Hindlimb muscle (tissue), 1 donor: ENCODE measurements at places on chromosomes 4 and X.
A peak's percentile ranks its signal among the peaks of the same experiment; 100 is the strongest.

- no peak for DNase-seq
Measured at GRCh38 chr4:2560167-2560566, 23.7 kb downstream of the FAM193A start.

DNA sequence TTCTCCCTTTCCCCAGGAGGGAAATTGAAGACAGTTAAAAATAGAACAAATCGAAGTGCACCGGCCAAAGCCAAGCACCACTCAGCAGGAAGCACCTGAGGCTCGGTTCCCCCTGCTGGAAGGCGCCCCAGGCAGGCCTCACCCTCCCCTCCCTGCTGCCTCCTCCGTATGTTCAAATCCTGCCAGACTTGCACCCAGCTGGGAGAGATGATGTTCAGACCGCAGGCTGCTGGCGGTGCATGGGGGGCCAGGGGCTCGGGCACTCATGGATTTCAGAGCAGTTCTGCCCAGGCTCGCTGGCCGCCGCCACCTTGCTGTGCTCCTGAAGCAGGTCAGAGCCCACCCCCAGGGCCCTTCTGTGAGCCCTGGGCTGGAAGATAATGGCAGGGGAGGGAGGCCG lies 91.4 kb downstream of the DCTD start:
- no peak for DNase-seq

GRCh38 chr4:59598330-59598618 lies 1601.9 kb upstream of the ADGRL3 start:
- DNase-seq, result no peak

DNA sequence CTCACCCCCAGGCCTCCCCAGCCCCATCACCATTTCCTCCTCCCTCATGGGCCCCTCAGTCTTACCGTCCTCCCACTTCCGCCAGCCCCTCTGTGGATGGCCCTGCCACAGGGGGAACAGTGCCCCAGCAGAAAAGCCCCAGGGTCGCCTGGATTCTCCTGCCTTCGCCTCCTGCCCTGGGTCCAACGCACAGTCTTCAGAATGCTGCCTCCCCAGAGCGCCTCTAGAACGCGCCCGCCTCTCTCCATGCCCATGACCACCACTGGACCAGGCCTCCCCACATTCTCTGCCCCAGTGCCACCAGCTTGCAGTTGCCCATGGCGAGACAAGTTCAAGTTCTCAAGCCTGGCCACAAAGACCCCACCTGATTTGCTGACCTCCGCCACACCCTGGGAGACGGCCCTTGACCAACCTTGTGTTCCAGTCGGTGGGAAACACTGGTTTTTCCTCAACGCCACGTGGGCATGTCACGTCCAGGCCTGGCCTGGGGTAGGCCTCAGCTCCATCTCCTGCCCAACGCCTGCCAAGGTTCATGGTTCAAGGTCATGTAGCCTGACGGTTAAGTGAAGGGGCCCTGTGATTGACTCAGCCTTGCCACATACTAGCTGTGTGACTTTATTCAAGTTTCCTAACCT lies 634 bp upstream of the PLXNB3 start:
- DNase-seq, result no peak

DNA sequence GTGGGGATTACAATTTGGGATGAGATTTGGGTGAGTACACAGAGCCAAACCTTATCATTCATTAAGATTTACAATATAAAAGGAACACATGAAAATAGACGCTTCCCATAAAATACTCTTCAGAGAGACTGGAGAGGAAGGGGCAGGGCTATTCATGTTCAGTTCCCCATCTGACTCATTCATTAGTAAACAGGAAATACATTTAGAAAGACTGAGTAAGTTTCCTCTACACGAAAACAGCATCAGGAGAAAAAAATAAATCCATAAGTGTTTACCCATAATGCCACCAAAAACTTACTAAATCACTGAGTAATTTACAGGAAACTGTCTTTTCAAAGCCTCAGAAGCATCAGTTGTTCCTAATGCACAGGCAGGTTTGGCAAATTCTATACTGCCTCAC lies 255.4 kb upstream of the CXorf51A start:
- no peak for DNase-seq

DNA sequence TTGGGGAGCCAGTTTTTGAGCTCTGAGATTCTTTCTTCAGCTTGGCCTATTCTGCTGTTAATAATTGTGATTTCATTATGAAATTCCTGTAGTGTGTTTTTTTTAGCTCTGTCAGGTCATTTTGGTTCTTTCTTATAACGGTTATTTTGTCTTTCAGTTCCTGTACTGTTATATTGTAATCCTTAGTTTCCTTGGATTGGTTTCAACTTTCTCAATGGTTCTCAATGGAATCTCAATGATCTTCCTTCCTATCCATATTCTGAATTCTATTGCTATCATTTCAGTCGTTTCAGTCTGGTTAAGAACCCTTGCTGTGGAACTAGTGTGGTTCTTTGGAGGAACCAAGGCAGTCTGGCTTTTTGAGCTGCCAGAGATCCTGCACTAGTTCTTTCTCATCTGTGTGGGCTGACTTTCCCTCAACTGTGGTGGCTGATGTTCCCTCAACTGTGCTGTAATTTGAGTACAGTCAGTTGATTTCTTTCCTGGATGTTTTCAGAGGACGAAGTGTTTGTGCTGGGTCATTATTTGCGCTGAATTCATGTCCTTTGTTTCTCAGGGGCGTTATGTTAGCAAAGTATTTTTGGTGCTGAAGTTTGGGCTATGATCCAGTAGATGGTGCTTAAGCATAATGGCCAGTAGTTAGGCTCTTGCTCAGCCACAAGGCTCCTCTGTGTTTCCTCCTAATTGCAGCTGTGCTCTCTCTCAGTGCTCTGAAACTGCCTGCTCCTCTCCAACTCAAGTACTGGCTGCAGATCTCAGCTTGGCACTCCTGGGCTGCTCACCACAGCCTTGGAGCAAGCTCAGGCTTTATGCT lies 27.5 kb downstream of the ENPEP start:
- peak; percentile 43 for DNase-seq

DNA sequence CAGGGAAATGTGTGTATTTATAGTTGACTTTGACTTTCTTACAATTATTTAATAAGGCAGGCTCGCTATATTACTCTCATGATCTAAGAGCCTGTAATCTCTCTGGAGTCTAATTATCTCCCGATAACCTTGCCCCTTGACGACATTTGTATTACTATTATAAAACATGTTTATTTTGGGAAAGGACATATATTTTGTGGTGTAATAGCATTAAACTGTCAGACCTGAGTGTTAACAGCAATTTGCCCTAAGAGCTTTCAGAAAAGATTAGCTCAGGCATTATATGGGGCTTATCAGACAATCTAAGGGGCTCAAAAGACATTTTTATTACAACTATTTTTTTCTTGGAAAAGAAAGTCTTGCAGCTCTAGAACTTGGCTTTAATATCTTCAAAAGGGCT lies 427.9 kb upstream of the SLIT2 start:
- DNase-seq, result no peak

GRCh38 chrX:30781711-30782444 lies 107.2 kb downstream of the TAB3 start:
- DNase-seq, result no peak

DNA sequence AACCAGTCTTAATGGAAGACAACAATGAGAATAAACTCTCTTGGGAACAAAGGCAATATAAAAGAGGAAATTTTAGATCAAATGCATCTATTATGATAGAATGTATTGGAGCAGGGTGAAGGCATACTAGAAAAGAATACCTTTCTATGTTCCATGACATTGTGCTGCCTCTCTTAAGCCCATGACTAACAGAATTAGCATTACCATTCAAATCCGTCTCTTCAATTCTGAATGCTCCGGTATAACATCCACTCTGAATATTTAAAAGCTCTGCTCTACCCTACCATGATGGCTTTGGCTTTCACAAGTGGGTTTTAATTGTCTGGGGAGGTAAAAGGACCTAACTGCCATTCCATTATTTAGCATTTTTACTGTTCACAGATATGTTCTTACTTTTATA lies 1878.4 kb downstream of the ARAP2 start:
- DNase-seq, result no peak

DNA sequence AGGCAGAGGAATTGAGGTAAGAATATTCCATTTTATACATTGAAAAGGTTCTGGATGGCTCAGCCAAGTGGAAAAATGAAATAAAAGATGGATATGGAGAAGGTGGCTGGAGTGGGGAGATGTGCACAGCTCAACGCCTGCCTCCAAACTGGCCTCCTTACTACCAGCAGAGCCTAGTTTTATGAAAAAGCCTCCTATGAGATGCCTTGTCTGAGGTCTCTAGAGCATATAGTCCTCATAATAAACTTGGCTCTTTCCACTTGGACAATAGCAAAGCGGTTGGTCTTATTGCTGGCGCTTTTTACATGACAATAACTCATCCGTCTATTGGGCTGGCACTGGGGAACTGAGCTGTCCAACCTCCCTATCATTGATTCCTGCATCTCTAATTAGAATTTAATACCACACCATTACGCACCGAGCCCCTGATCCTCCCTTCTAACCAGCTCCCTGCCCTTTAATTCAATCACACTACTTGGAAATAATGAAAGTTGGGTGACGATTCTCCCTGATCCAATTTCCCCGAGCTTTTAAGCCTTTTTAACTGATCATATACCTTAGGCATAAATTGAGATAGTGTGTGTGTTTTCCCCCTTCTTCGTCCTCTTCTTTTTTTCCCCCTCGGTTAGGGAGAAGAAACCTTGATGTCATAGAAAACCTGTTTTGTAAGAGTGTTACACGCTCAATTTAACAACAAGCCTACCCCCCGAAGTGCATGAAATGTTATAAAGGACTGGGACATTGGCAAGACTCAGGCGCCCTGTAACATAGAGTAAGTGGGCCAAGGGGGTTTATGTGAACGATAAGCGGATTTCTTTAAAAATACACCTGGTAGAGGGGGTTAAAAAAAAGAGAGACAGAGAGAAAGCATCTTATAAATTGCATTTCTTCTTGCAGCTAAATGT lies at the start of gene PHOX2B:
TSS of gene PHOX2B (minus strand) at position 155 of the 905 bp plus-strand sequence. CDS start at position 40, 115 bp downstream.
- no peak for DNase-seq
